Activated T-cell treated with anti-CD3 and anti-CD28 coated beads for 48 hours (primary cell): ENCODE measurements at places on chromosomes 3 and 15.

GRCh38 chr15:63971427-63971805 lies 74.9 kb downstream of the DAPK2 start:
- peak; percentile 49 for DNase-seq

DNA sequence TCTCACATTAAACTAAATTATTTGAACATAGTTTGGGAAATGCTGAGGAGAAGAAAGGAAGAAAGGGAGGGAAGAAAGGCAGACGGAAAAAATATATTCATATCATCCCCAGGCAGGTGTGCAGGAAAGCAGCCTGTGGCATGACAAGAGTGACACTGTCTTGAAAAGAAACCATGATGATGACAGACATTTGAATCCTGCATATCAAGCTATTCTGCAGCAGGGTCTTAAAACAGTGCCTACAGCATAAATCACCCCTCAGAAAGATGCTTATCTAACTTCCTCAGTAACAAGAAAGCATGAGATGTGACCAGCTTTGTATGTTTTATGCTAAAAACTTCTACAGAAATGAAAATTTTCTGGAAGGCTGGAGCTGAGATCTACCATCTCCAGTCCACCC lies 144.5 kb upstream of the GRM7 start:
- DNase-seq = no peak

- DNase-seq = no peak
These were observed 61.8 kb upstream of the MCF2L2 start for GRCh38 chr3:183490211-183490601.

GRCh38 chr15:62453981-62454380 lies 288.9 kb upstream of the C2CD4B start:
- DNase-seq = no peak

DNA sequence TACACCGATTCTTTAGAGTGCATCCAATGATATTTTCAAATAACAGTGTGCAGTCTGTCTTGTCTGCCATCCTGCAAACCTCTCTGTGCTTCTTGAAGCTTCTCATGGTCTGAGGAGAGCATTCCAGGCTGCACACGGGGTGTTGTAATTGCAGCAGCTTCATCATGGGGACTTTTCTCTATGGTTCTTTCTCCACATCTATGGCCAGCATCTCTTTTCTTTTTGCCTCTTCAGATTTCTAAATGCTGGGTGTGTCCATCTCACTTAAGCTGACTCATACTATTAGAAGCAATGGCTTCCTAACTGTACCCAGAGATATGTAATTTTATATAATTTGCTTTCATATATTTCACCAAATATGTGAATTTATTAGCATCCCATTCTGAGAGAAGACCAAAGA lies 63.8 kb upstream of the EPHB3 start:
- no peak for DNase-seq

DNA sequence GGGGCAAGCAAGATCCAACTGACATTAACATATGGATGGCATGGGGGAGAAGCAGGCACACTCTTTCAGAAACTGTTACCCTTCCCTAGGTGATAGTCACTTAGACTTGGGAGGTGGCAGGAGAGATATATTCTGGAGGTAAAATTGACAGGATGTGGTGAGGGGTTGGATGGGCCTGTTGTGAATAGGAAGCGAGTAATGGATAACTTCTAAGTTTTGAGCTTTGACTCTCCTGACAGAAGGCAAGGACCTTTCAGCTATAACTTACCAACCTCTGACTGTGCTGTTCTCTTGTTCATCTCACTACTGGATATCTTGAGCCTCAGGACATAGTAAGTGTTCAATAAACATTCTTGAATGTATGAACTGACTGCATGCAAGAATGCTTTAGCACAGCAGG lies 1.9 kb upstream of the PDIA5 start:
- DNase-seq = no peak

DNA sequence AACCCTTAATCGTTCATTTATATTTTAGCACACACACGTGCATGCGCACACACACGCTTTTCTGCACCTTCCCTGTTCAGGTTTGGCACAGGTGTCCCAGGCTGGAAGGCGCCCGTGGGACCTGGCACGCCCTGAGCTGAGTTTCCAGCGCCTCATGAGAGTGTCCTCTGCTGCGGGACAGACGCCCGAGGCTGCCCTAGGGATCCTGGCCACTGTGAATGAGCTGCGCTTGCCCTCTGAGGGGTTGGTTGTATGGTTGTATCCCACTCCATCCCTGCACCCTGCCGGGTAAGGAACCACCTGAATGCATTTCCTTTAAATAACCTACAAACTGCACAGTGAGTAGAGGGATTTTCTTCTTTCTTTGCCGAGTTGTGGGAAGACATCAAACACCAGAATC lies 12.2 kb upstream of the MEX3B start:
- no peak for DNase-seq

- no peak for DNase-seq
These were observed 158.4 kb upstream of the GMNC start for GRCh38 chr3:191020730-191021396.

- no peak for DNase-seq
These were observed 37.8 kb downstream of the EHHADH start for GRCh38 chr3:185215873-185216606.

GRCh38 chr3:193080821-193081365 lies 160.1 kb upstream of the PLAAT1 start:
- no peak for DNase-seq

DNA sequence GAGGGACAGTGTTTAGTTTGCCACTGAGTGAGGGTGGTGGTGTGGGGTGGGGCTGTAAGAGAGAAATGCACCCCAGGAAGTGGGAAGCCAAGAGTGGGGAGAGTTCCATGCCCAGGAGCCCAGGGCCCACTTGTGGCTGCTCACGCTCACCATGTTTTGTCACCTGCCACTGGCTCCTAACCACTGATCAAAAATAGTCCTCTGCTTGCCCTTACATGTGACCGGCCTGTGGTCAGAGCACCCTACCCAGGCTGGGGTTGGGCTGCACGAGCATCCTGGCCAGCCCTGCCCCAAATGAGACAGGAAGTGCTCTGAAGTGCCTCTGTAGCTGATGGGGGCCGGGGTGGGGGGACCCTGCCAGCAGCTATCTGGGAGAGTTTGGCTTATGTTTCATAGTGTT lies 216.3 kb downstream of the RPLP1 start:
- DNase-seq = no peak

GRCh38 chr3:101811875-101812274 lies 32.9 kb downstream of the NXPE3 start:
- no peak for DNase-seq

DNA sequence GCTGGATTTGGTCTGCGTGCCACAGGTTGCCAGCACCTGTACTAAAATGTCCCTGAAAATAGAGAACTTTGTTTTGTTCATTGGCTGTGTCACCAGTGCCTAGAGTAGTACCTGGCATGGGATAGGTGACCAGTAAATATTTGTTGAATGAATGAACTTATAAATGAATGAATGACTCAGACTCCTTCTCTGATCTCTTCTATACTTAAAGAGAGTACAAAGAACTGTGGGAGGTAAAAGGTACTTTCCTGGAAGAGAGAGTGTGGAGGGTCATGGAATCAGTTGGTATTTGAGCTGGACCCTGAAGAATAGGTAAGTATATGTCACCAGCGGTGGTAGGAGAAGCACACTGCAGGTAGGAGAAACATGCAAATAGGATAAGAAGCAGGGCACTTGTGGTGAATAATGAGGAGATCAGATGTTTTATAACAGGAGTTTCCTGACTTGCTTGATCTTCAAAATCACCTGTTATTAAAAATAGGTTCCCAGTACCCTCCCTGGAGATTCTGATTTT lies 149.4 kb downstream of the LPP start:
- DNase-seq = no peak

DNA sequence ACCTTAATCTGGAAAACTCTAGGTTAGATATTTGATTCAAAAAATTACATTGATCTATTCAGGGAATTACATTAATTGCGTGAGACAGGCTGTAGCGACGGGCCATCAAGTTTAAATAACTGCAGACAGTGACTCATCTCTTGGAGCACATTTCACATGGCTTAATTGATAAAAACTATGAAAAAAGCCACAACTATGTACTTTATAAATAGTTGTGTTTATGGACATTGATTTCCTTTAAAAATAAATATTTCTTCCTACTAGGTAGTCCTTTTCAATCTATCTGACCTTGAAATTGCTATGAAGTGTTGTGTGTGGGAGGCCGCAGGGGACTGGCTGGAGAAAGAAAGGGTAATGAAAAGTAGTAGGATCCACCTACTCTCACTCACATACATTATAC lies 157.8 kb downstream of the IL1RAP start:
- DNase-seq = no peak

DNA sequence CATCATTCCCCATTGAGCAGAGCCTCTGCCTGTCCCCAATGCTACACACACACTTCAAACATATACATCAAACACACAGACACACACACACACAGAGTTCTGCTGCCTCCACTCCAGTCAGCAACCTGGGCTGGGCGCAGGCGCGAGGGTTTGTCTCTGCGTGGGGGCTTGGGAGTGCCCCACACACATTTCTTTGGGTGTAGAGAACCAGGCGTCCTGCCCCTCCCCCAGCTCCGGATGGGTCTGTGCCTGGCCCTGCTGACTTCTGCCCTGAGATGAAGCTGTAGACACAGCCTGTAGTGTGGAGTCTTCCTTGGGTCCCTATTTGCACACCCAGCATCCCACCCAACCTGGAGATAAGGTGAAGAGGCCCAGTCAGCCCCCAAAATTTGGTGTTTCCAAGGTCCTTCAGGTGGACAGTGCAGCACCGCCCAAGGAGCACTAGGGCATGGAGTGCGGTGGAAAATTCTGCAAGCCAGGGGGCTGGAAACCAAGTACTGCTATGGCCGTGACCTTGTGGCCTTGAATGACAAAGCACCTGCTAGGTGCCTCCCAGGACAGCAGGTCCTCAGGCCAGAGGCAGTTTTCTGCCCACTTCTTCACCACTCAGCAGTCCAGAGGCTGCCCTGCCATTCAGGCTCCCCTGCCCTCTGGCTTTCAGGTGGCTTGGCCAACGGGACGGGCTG lies 26.8 kb downstream of the FBXW12 start:
- no peak for DNase-seq

DNA sequence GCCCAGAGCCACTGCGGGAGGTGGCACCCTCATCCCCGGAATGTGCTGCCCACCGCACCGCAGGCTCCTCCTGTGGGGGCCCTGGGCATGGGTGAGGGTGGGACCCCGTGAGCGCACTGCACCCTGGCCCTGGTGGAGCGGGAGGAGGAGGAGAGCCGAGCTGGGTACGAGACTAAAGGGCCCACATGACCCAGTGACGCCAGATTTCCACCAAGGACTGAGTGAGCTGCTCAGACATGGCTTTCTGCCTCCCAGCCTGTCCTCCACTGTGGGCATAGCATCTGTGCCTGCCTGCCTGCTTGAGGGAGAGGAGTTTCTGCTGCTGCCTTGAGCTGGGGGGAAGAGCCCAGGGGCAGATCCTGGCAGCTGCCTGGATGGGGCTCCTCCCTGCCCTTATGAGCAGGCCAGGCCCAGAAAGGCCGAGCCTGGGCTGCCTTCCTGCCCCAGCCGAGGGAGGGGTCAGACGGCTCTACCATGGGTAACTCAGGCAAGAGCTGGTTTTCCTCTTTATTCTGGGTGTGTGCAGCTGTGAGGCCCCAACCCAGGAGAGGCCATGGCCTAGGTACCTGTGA lies 88.4 kb downstream of the VGLL4 start:
- no peak for DNase-seq

DNA sequence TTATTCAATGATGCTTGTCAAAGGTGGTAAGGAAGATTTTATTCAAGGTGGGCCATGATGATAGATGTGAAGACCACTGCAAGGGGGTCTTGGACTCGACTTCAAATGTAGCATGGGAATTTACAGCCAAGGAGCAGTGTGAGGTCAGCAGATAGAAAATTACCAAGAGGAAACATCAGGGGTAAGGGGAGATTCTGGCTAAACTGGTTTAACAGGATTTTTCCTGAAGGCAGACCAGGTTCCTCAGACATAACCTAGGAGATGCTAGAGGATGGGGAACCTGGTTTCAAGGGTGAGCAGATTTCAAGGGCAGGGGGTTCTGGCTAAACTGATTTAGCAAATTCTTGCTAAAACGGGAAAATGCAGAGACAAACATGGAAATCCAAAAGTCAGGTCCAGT lies 464.9 kb downstream of the TAFA4 start:
- no peak for DNase-seq

DNA sequence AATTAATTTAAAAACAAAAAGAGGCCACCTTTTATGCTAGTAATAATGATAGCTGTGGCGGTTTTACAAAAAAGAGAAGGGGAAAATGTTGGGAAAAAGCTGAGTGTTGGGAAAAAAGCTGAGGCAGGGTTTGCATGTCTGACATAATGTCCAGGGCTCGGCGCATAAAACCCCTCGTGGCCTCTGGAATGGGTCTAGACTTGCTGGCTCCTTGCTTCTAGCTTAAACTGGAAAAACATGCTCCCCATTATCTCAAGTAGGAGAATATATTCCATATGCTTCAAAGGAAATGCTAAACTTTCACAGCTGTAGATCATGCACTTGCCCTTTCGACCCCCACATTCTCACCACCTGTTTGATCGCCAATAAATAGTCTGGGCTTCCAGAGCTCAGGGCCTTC lies 53.0 kb downstream of the CYP19A1 start:
- DNase-seq = no peak

GRCh38 chr3:111621535-111621934 lies 26.4 kb upstream of the ZBED2 start:
- DNase-seq = peak; percentile 54

- DNase-seq = peak; percentile 36
These were observed 481 bp upstream of the CRYBG3 start for GRCh38 chr3:97821287-97821773.

- no peak for DNase-seq
These were observed 18.9 kb upstream of the LRRK1 start for GRCh38 chr15:100900136-100900794.

DNA sequence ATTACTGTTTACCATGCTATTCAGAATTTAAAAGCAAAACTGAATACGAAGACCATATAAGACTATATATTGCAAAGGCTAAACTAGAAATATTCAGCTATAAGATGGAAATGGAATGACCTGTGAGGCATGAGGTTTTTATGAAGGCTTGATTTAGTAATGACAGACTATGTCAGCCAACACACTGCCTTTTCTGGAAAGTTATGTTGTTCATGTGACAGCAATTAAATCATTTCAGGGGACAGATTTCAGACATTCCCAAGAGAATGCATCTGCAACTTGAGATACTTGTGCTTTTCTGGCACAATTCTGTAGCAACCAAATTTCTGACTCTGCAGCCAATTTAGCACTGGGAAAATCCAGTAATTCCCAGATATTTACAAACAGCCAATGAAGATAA lies 8.6 kb upstream of the GATM start:
- no peak for DNase-seq

DNA sequence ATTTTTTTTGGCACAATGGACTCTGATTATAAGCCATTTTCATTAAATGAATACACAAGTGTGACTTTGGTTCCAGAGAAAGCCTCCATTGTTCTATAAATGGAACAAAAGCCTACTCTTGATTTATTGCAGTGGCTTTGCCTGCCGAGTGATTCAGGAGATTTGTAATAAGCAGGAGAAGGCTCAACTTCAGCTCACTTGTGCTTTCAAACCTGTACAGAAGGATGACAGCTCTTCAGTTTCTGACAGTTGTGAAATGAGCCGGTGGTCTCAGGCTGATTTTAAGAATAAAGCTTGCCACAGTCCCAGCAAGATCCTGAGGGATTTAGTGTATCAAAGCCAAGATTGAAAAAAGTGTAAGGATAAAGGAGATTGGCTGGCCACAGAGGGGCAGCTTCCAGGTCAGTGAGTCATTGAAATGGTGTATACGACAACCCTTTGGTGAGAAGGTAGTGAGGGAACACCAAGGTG lies 438.8 kb upstream of the TGFBR2 start:
- DNase-seq = no peak

GRCh38 chr3:134373271-134374104 lies 759 bp downstream of the AMOTL2 start:
- no peak for DNase-seq

- DNase-seq = peak; percentile 38
These were observed 188.7 kb upstream of the LINGO1 start for GRCh38 chr15:77821188-77821958.

- no peak for DNase-seq
These were observed 58.3 kb downstream of the TASOR start for GRCh38 chr3:56624725-56625124.
